AML-193 (cell line): ENCODE measurements at places on chromosomes 13 and 19.

- DNase-seq: no peak
Measured at GRCh38 chr19:46630586-46631205, 5.3 kb downstream of the GNG8 start.

DNA sequence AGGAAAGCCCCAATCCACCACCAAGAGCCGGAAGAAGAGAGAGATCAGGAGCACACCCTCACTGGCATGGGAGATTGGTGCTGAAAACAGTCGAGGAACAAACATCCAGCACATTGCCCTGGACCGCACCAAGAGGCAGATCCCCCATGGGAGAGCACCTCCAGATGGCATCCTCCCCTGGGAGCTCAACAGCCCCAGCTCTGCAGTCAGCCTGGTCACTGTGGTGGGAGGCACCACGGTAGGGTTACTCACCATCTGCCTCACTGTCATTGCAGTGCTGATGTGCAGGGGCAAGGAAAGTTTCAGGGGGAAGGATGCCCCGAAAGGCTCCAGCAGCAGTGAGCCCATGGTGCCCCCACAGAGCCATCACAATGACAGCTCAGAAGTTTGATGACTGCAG lies 110.2 kb downstream of the STOML3 start:
- DNase-seq: no peak

DNA sequence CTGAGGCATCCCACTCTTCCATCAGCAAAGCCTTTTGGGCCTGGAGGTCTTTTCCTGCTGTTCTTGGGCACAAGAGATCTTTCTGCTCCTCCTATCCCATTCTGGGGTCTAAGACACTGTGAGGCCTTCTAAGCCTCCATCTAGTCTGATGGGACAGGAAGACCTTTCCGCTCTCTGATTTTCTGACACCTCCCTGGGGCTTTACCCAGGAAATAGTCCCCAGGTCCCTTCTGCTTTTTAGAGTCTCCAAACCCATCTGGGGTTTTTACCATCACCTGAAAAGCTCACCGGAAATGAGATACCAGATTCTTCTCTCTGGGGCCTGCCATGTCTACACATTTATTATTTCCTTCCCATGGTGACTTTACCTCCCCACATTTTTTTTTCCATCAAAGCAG lies 21.1 kb downstream of the CLEC17A start:
- no peak for DNase-seq

DNA sequence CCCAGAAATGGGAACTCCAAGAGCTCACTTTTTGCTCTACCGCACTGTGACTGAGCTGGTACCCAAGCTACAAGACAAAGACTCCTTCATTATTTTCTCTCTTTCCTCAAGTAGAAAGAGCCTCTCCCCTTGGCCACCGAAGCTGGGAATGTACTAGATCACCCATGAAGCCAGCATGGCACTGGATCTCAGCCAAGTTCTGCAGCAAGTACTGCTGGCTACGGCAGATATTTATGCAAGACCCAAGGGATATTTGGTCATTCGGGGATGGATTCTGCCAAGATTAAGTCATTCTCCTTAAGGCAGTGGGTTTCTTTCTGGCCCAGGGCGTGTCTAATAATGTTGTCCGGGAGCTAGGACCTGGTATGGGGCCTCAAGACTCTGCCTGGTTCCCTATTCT lies 633.5 kb downstream of the SLITRK1 start:
- DNase-seq: no peak

- DNase-seq: no peak
Measured at GRCh38 chr19:17881701-17882100, 10.0 kb downstream of the SLC5A5 start.

DNA sequence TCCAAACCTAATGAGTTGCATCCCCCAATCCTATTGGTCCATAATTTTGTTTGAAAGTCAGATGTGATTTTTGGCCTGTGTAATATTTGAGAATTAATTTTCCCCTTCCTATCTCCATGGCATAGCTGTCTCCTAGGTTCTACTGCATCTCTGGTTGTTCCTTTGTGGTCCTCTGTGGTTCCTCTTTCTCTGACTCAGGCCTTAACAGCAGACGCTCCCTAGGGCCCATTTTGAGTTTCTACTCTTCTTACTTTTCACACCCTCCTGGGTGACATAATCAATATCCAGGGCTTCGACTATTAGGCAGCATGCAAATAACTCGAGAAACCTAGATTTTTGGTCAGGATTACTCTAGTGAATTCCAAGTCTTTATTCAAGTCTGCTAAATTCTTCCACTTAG lies 160.7 kb downstream of the RFC3 start:
- no peak for DNase-seq

GRCh38 chr19:4811328-4812131 lies 20.0 kb downstream of the TICAM1 start:
- DNase-seq: peak; percentile 28

- DNase-seq: no peak
Measured at GRCh38 chr13:28530729-28531076, 35.8 kb upstream of the FLT1 start.

GRCh38 chr19:10092648-10093294 lies 6.7 kb downstream of the SHFL start:
- DNase-seq: no peak

GRCh38 chr13:97353927-97354675 lies 79.9 kb upstream of the RAP2A start:
- DNase-seq: no peak

GRCh38 chr13:56515441-56515840 lies 625.3 kb upstream of the PRR20A start:
- no peak for DNase-seq

DNA sequence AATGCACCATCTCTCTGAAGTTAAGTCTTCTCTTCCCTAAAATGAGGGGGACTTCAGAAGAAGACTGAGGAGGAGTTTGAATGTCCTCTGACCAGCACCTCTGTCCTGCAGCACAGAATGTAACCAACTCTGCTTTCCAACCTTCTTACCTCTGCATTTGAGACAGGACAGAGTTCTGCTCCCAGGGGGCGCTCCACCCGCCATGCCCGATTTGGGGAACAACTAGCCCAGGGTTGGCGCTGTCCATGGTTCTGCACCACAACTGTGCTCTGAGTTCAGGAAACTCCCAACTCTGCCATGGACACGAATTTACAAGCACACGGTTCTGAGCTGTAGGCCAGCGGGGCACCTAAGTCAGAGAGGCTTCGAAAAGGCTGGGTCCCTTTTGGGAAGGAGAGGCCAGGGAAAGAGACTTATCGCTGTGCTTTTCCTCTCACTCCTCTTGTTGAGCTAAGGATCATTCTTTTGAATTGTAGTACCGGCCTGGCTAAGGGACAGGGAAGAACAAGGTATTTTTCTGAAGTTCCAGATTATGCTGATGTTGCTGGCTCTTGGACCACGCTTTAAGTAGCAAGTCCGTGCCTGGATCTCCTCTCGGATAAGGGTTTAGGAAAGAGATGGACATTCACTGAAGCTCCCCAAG lies 22.2 kb downstream of the SIGLEC5 start:
- DNase-seq: peak; percentile 87

GRCh38 chr19:810883-811489 lies 10.8 kb downstream of the PLPPR3 start:
- no peak for DNase-seq

GRCh38 chr19:1841209-1841924 lies 6.9 kb downstream of the REXO1 start:
- DNase-seq: no peak

GRCh38 chr19:2923510-2923909 lies 21.3 kb downstream of the ZNF77 start:
- DNase-seq: no peak

- no peak for DNase-seq
Measured at GRCh38 chr13:97574926-97575325, 141.0 kb downstream of the RAP2A start.

DNA sequence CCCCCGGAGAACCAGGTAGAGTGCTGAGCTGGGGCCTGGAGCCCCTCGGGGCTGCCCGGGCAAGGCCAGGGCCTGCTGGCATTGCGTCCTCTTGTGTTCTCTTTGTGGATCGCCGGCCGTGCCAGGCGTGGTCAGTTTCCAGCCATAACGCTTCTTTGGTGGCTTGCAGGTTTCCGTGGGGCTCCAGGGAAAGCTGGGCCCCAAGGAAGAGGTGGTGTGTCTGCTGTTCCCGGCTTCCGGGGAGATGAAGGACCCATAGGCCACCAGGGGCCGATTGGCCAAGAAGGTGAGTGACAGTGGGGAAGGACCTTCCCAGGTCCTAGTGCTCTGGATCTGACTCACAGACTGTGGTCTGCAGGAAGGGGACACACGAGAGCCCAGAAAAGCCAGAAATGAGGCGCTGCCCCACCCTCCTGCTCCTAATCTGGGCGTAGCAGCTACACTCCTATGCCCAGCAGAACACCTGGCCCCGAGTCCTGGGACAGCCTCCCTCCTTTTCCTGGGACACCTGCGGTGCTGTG lies 57.5 kb downstream of the RAB20 start:
- DNase-seq: no peak

GRCh38 chr19:44810234-44811121 lies 1.6 kb downstream of the BCAM start:
- no peak for DNase-seq
